ENCODE measurements at places on chromosomes 16 and 17.

DNA sequence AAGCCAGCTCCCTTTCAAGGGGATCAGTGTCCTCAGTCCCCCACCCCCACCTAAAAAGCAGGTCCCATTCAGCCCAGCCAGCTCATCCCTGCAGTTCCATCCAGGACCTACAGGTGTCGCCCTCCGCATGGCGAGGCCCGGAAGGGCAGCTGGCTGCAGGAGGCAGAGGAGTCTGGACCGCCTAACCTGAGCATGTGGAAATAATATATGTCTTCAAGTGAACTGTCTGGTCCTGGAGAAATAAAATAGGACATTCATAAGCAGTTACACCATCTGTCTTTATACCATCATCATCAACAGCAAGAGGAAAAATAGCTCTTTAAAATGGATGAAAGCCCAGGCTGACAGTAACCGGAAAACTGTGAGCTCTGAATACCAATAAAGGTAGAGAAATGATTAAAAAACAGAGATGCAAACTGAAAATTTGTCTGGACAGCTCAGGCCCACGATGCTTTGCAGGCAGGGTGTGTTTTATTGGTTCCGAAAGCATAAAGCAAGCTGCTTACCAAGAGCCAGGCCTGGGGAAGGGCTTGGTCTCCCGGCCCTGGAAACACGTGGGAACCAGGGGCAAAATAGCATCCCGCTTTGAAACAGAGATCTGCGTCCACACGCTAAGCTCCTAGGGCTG is 215.2 kb downstream of the ZFHX3 start:
- DNase-seq: peak; percentile 65

DNA sequence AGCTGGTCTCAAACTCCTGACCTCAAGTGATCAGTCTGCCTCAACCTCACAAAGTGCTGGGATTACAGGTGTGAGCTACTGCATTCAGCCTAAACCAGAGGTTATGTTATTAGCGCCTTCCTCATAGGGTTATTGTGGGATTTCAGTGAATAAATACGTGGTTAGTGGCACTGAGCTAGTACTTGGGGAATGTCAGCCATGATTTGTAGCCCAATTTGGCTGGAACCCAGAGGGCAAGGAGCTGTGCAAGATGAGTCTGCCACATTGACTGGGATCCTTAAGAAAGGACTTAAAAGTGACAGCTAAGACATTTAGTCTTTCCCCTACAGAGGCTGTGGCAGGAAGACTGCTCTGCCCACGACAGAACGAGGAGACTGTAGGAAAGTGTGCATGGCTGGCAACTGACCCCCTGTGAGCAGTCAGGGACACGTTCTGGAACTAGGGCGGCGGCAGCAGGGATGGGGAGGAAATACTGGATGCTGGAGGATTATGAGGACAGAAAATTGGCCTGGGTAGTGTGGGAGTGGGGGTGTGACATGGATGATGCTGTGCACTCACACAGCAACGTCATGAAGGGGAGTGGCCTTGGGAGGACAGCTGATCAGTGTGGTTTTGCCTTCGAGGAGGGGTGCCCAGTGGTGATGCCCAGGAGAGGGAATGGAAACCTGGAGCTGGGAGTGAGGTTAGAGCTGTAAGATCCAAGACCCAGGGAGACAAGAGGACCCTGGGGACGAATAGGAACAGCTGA is 14.6 kb downstream of the ATP5PD start:
- peak; percentile 60 for DNase-seq

DNA sequence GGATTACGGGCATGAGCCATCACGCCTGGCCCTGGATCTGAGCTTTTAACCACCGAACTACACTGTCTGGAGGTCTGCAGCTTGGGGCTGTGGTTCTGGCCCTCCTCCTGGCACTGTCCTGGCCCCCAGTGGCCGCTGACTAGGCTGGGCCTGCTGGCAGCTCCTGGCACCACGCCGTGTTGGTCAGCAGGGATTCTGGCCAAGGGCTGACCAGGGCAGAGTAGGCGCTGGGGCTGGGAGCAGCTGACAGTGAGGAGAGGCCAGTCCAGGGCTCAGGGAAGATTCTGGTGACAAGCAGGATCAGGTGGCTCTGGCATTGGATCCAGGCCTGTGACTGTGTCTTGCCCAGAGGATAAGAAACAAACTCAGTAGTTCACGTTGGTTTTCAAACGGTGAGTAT is 14.6 kb downstream of the EEF2K start:
- no peak for DNase-seq

GRCh38 chr16:4648917-4649316 is 24.3 kb downstream of the MGRN1 start:
- DNase-seq: no peak

DNA sequence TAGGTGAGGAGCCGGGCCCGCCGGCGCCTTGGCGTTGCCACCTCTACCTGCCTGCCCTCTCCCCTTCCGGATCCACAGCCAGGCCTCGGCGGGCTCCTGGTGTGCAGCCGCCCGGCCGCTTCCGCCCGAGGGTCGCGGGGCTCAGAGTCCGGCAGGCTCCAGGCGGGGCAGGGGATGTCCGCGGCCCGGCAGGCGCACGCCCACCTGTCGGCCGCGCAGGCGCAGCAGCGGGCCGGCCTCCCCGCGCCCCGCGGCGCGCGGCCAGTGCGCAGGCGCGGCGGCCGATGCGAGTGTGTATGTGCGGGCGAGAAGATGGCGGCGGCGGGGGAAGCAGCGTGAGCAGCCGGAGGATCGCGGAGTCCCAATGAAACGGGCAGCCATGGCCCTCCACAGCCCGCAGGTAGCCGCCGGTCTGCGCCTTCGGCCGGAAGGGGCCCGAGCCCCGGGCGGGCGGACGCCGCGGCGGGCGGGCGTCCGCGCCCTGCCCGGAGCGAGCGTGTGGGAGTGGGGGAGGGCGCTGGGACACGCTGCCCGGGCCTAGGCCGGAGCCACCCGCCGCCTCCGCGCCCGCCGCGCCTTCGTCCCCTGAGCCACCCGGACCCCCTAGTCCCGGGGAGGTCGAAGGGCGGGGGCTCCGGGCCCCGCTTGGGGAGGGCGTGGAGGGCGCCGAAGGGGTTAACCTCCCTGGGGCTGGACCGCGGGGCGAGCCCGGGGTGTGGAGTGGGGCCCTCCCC is at the start of gene USP10:
Gene USP10 (plus strand): TSS at position 289 of the 734 bp plus-strand sequence. CDS start 91 bp downstream, at position 380.
- peak; percentile 71 for DNase-seq
